Renal cortex interstitium (tissue), 15 donors: ENCODE measurements at places on chromosomes 3 and 15. TPM values are rescaled to one million over a fixed set of nuclear protein-coding genes. Genes with fewer than 3 reads are reported as not detected.

GRCh38 chr3:132332082-132332481 lies 14.9 kb downstream of the ACP3 start:
- DNase-seq: no peak

GRCh38 chr3:195766671-195767070 lies 45.1 kb downstream of the MUC4 start:
- no peak for DNase-seq

DNA sequence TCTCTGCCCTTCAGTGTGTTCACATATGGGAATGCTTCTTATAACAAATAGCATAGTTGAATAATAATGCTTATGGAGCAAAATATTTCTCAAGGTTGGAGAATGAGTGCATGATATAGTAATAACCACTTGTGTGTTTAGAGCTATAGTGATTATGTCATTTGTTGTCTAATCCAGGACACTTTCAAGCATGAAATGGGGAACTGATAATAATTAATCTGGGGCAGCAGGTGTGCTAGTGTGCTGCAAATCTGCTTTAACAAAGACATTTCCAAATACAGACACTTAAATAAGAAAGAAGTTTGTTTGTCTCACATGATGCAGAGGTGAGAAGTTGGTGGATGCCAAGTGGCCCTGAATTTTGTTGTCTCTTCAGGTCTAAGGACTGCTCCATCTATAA lies 579.3 kb upstream of the GRM7 start:
- DNase-seq: no peak

GRCh38 chr15:98442379-98442833 lies 205.9 kb upstream of the IGF1R start:
- DNase-seq: peak; percentile 48

- no peak for DNase-seq
These were observed 21.4 kb upstream of the KPNA1 start for GRCh38 chr3:122535964-122536631.

- no peak for DNase-seq
These were observed 1.5 kb downstream of the SLITRK3 start for GRCh38 chr3:165194511-165195240.

DNA sequence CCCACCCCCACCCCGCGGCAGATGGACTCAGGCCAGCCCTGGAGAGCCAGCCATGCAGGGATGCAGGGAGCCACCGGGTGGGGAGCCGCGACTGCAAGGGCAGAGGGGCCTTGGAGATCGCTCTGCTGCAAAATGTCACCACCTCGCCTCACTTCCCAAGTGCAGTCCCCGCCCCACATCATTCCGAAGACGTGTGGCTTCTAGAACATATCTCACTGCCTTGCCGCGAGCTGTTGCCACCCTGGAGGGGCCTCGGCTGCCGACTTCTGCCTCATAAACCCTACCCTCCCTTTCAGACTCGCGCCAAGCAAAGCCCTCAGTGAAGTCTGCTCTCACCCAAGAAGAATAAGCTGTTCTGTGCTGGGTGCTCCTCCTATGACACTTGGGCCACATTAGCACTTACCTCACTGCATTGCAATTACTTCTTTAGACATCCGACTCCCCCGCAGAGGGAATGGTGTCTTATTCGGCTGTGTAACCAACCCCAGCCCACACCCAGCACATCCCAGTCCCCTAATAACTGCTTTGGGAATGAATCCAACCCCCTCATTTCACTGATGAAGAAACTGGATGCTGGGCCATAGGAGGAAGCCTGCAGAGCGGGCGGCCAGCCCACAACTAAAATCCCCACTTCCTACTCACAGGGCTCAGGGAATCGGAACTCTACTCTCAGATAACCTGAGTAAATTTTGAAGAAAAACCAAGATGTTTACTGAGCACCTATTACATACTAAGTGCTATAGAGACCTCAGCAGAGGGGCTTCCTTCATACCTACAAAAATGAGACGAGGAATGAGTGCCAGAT lies 8.6 kb downstream of the TLE3 start:
- no peak for DNase-seq

GRCh38 chr15:69762373-69763148 lies 309.9 kb downstream of the RPLP1 start:
- no peak for DNase-seq

DNA sequence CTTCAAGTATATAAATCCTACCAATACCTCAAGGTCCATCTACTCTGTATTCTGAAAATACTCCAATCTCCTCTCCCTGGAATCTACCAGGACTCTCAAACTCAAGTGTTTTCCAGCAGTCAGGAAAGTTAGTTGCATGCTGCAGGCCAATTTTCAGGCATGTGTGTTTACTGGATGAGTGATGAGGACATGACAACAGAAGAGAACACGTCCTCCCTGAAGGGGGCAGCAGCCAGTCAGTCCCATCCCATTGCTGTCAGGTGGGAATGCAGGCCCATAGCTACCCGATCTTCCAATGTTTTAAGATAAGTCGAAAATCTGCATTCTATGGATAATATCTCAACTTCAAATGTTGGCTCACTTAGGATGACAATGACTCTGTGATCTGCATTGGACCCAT lies 496.2 kb downstream of the FHIT start:
- DNase-seq: no peak

GRCh38 chr15:97521381-97522285 lies 438.9 kb upstream of the ARRDC4 start:
- peak; percentile 29 for DNase-seq

DNA sequence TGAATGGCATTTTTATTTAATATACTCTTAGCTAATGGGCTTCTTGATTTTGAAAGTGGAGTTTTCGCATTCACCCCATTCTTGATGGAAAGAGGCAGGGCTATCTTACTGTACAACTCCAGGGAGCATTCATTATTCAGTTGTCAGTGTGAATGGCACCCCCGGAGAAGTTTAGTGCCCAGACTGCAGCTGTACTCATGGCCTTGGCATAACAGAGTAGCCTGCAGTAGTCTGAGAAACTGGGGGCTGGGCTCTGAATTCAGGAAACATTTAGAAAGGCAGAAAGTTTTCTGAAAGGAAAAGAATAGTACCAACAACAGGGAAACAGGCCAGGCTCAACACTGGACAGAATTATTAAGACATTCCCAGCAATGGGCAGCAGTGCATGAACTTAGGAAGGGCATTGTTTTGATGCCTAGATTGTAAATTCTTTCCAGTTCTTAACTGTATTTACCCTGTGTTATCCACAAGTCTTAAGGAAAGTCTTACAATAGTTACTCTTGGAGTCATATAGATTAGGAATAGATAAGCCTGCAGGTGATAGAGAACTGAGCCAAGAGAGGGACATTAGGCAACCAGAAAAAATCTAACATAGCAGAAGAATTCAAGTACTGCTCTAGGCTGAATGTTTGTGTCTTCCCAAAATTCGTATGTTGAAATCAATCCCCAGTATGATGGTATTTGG lies 44.4 kb downstream of the TIPARP start:
- DNase-seq: no peak

DNA sequence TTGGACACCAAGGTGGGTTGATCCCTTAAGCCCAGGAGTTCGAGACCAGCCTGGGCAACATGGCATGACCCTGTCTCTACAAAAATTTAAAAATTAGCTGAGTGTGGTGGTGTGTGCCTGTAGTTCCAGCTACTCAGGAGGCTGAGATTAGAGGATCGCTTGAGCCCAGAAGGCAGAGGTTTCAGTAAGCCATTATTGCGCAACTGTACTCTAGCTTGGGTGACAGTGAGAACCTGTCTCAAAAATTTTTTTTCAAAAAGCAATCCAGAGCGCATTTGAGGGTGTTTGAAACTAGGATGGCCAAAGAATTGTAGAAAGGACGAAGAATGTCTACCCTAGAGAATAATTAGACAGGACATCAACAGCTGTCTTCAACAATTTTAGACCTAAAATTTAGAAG lies 103.4 kb downstream of the STAC start:
- no peak for DNase-seq

GRCh38 chr3:43014956-43015355 lies 35.8 kb downstream of the GASK1A start:
- DNase-seq: no peak

DNA sequence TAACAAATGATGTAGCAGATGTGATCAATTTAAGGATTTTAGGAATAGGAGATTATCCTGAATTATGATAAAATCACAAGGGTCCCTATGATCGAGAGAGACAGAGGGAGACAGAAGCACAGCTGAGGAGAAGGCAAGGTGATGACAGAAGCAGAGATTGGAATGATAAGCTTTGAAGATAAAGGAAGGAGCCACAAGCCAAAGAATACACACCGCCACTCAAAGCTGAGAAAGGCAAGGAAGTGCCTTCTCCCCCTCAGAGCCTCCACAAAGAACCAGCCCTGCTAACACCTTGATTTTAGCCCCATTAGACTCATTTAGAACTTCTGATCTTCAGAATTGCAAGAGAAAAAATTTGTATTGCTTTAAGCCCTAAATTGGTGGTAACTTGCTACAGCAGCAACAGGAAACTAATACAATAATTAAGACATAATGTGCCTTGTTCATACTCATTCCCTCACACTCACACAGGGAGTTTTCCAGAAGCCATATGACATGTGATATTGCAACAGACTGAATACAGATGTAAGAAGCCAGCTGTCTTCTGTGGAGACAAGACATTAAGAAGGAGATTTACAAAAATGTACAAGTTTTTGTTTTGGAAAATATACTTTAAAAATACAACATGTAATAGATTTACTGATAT lies 38.2 kb downstream of the TRANK1 start:
- no peak for DNase-seq

DNA sequence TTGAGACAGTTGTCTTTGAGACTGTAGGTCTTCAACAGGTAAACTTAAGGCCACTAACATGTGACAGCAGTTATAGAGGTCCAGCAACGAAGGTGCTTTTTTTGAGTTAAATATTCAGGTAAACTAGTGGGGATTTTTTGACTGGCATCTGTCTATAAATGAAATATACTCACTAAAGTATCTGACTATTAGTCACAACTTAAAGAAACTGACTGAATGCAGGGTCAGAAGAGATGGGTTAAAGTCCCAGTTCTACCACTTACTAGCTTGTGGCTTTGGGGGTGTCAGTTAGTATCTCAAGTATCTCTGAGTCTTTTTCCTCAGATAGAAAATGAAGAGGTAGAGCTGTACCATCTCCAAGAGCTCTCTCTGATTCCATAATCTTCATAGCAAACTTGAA lies 18.0 kb downstream of the MIX23 start:
- DNase-seq: no peak

- DNase-seq: no peak
These were observed 71.5 kb upstream of the TNIK start for GRCh38 chr3:171531716-171532115.

DNA sequence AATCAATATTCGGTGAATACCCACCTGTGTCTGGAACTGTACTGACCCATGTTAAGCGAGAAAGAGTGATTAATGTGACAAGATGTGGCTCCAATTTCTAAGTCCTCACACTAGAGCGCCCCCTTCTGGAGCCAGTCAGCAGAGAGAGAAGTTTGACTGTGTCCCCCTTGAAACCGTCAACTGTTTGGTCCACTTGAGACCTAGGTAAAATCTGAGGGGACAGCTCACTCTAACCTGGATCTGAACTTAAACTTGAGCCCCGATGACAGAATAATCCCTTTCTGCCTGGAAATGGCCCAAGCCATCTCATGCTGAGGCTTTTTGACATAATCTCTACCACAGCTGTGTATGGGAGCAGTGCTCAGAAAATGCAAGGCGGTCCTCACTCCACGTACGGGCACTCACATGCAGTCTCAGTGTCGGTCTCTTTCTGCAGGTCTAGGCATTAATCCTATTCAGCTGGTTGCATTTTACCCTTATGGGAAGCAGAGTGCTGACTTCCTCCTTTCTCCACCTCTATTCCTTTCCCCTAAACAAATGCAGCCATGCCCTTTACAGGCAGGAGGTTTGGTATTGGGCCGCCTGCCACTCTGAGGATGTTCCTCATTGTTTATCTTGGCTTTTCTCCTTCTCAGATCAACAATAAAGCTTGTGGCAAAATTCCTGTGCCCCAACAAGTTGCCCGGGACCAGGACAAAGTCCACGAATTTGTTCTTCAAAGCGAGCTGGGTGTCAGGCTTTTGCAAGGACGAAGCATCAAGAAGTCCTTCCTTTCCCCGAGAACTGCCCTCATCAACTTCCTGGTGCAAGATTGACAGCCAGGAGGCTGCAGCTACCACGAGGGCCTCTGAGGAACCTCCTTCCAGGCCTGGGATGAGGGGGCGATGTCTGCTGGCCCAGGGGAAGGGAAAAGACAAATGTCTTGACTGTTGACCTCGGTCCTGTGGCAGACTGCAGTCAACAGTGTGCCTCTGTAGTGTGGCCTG lies 47.5 kb upstream of the LIMD1 start:
- no peak for DNase-seq

GRCh38 chr3:157104928-157105652 lies 54.9 kb downstream of the CCNL1 start:
- DNase-seq: no peak

- no peak for DNase-seq
These were observed 239.9 kb upstream of the TBC1D5 start for GRCh38 chr3:17982211-17982880.

GRCh38 chr3:53787016-53787415 lies 59.2 kb downstream of the CHDH start:
- no peak for DNase-seq

CAMK2N2 gene
- not detected for polyA plus RNA-seq

ATP13A5 gene
- polyA plus RNA-seq: 0.09 TPM

SLC25A20 gene
- 14.1 TPM for polyA plus RNA-seq

CCDC13 gene
- 3.5 TPM for polyA plus RNA-seq

C3orf62 gene
- polyA plus RNA-seq: 8.7 TPM

C2CD4A gene
- 0.34 TPM for polyA plus RNA-seq

MAN2A2 gene
- 43.5 TPM for polyA plus RNA-seq

GNAT1 gene
- not detected for polyA plus RNA-seq
